ENCODE measurements at places on chromosomes 6 and 20.

- no peak for DNase-seq
Measured at GRCh38 chr20:44092551-44093248, 94.3 kb downstream of the JPH2 start.

- no peak for DNase-seq
Measured at GRCh38 chr20:35013421-35014411, 58.0 kb downstream of the MYH7B start.

- no peak for DNase-seq
Measured at GRCh38 chr6:137206577-137206976, 12.6 kb downstream of the IFNGR1 start.

DNA sequence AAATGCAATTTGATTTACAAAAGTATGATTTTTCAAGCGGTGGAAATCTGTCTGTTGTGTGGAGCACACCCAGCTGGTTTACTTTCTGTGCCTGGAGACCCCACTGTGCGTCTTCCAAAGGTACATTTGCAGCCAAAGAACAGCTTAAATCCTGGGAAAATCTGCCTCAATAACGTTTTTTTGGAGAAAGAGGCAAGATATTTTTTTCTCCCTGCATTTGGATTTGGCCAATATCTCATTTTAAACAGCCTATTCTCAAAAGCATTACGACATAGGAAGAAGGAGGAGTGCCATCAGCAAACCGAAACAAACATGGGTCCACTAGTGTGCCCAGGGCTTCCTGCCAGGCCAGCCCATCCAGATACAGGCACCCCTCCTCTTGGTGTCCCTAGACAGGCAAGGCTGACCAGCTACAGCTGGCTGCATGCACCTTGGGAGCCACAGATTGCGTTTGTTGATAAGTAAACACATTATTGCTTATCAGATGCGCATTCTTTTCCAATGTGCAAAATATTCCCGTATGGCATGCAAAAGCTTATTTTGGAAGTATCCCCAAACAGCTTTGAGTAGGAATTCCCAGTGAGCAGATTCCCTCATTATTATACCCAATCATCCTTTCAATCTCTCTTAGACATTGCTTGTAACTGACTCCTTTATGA lies 184.5 kb upstream of the MARCKS start:
- DNase-seq = no peak

DNA sequence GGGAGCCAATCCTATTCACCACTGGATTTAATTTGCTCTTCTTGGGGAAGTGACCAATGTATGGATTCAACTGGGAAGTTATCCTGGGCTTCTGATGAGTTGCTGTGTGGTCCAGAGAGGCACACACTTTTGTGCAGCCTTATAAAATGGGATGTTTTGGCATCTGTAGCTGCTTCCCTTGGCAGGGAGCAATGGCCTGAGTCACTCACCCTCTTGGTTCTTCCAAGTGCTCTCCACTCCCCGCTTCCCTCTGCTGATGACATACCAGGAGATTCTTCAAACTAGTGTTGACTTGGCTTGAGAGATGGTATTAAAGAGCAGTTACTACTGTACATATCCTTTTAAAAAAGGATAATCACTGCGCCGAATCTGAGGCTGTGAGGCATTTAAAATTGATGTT lies 105.8 kb downstream of the JARID2 start:
- DNase-seq = no peak

DNA sequence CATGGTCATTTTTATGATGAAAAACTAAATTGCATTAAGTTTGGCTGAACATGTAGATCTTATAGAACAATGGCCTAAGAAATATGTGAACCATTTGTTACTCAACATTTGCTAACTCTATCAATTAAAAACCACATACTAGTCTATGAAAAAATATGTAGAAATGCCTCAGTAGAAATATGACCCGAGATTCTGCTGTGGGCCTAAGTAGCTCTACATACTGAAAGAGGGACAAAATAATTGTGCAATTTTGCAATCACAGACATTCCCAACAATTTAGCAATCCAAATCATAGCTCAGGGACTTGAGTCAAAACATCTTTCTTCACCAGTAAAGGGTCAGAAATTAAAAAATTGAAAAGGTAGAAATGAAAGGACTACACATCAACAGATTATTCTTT lies 619.0 kb downstream of the FRK start:
- DNase-seq = no peak

Data from frontal cortex (tissue), 4 donors.